ENCODE measurements at places on chromosomes 3 and 15.

- no peak for DNase-seq
Observed at GRCh38 chr3:109070211-109070610, 47.7 kb downstream of the MORC1 start.

DNA sequence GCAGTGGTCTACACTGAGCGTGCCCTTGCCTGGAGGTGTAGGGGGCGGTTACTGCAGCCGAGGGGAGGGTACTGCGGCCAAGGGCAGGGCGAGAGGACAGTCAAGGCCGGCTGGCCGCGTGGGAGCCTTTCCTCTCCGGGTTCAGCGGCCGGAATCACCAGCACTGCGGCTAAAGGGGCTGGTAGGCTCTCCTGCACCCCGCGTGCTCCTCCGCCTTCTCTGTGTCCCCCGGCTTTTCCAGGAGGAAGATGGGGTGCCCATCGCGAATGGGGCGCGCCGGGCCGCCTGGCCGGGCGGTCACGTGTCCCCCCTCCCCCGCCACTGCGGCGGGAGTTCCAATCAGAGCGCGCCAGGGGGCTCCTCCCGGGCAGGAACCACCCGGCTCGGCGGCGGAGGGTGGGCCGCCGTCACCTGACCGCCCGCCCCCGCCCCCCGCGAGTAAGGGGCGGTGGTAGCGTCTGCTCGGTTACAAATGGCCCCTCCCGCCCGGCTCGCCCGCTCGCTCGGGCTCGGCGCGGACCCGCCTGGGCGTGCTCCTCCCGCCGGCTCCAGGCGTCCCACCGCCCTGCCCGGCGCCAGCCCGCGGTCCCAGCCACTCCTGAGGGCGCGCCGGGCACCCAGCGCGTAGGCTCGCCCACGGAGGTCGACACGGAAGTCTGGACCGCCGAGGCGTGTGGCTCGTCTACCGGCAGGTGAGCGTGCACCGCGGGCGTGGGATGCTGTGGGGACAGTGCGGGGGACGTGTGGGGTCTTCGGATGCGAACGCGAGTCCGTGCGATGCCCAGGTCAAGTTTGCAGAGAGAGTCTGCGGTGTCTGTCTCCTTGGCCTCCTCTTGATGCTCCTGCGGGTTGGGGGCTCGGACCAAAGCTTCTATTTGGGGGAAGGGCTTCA is 242.6 kb upstream of the TOPAZ1 start:
- no peak for DNase-seq

DNA sequence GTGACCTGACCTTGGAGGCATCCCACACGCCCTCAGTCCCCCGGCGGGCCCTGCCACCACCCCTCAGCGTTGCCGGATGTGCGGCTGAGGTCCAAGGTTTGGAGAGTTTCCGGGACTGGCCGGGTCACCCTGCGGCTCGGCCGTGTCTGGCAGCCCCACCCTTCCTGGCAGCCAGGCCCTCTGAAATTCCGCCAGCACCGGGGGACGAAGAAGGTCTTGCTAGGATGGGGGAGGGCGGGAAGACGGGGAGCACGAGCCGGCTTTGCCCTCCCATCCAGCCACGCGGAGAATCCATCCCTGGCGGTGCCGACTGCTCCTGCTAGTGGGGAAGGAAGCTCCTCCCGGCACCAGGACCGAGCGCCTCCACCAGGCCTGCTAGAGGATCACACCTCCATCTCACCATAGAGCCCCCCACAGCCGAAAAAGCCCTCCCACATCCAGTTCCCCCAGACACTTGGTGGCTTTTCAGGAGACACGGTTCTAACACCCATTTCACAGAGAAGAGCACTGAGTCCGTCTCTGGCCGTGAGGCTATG is 81.5 kb downstream of the CPN2 start:
- DNase-seq = no peak

DNA sequence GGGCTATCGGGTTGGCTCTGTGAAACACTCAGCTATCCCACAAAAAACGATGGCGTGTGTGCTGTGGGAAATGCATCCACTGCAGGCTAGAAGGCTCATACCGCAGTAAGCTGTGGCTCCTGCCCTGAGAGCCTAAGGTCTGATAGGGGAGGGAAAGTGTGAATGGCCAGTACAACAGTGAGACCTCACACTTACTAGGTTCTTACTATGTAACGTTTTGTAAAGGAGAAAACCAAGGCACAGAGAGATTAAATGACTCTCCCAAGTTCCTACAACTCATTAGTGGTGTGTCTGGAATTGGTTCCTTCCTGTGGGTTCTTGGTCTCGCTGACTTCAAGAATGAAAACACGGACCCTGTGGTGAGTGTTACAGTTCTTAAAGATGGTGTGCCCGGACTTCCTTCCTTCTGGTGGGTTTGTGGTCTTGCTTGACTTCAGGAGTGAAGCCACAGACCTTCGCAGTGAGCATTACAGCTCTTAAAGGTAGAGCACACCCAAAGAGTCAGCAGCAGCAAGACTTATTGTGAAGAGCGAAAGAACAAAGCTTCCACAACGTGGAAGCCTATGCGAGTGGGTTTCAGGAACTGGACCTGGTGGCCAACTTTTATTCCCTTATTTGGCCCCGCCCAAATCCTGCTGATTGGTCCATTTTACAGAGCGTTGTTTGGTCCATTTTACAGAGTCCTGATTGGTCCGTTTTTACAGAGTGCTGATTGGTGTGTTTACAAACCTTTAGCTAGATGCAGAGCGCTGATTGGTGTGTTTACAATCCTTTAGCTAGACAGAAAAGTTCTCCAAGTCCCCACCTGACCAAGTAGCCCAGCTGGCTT is 161.7 kb downstream of the POLR2M start:
- DNase-seq = no peak

GRCh38 chr3:99199021-99199420 is 297.5 kb upstream of the DCBLD2 start:
- DNase-seq = no peak

DNA sequence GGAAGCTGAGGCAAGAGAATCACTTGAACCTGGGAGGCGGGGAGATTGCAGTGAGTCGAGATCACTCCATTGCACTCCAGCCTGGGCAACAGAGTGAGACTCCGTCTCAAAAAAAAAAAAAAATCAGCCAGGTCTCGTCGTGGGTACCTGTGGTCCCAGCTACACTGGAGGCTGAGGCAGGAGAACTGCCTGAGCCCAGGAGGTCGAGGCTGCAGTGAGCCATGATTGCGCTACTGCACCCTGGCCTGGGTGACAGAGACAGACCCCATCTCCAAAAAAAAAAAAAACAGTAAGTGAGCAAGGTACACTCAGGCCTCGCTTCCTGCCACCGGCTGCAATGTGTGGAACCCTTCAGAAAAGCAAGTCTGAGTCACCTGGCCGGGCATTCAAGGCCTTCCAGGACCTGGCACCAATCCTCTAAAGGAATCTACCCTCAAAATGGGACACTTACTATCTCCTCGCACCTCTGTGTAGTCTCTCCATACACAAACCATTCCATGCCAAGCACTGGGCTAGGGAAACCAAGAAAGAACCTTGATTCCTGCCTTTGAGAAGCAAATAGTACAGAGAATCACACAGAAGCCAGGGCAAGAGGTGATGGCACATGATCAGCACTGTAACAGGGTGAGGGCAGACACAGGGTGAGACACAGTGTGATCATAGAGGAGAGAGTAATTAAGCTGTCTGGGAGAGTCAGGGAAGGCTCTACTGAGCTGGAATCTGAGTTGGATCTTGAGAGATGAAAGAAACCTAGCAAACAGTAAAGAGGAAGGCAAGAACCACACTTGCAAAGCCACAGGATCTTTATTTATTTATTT is 9.7 kb downstream of the SCAMP2 start:
- no peak for DNase-seq

- no peak for DNase-seq
Observed at GRCh38 chr3:114669614-114670013, 375.8 kb downstream of the TIGIT start.

All from stimulated activated CD4-positive, alpha-beta T cell treated with anti-CD3 and anti-CD28 coated beads, Interleukin-1b, Interleukin-23, amount 100 ng/mL, for 1 hour (primary cell).